AG04450 (cell line): ENCODE measurements at places on chromosomes 3 and 15.
A peak's percentile ranks its signal among the peaks of the same experiment; 100 is the strongest.

- no peak for DNase-seq
These were observed 117.7 kb upstream of the P2RY1 start for GRCh38 chr3:152717252-152717651.

GRCh38 chr3:47422743-47423142 lies 41.9 kb downstream of the PTPN23 start:
- no peak for DNase-seq

- no peak for DNase-seq
These were observed 40.5 kb downstream of the CMTM7 start for GRCh38 chr3:32432045-32432710.

DNA sequence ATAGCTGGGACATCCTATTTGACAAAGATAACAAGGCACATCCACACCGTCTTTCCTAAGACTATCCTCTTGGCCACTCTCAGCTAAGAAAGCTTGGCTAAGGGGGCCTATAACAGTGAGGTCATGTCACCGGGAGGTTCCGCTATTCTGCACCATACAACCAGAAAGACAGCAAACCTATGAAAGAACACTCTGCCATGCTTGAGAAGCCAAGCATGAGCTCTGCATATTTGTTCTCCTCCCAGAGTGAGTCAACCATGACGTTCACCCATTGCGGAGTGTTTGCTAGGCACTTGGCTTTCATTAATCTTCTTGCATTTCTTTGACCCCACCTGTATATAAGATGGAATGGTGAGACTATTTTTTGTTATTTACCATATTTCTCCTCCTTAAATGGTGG lies 141.2 kb downstream of the GMNC start:
- no peak for DNase-seq

DNA sequence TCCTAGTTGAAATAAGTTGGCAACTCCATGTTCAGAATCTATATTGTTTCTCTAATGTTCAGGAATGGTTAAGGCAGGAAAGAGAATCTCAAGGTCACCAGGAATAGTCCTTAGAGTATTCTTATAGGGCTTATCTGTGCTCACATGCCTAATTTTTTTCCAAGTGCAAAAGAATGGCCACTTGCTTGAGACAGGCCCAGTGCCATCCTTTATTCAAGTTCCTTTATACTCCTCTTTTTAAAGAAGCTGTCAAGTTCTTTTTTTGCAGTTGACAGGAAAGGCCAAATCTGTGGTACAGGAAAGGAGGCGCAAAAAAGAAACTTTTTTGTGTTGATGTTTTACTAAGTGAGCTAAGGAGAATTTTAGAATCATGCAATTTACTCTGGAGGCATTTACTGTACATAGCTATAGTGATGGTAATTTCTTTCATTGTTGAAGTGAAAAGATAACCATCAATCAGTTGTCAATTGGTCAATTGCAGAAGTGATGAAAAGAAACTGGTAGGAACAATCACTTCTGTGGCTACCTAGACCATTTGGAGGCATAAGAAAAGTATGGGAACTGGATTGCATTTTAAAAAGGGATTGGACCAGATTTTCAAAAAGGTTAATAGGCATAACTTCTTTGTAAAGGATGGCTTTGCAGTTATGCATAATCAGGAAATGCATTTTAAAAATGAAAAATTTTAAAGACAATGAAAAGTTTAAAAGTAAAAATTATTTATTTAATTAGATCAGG lies 102.5 kb upstream of the SOX2 start:
- DNase-seq = no peak

- DNase-seq = no peak
These were observed 217.9 kb downstream of the SATB1 start for GRCh38 chr3:18207226-18207625.

GRCh38 chr15:101206176-101206591 lies 45.7 kb downstream of the CHSY1 start:
- DNase-seq = no peak

- DNase-seq = no peak
These were observed 2.5 kb upstream of the TBC1D21 start for GRCh38 chr15:73870700-73871408.

DNA sequence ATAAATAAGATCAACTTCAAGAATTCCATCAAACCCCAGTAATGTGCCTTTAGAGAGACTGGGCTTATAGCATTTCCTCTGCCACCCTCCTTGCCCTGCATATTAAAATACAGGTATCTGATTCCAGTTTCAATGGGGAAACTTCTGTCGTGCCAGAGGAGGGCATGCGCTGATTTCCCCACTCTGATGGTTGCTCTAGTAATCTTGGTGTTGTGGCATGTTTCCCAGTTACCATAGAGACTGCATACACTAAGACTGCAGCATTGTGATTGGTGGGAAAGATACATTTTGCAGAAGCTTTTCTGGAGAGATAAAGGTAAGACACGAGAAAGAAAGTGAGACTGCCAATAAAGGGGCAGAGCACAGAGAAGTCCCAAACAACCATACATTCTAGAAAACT lies 225.6 kb downstream of the TIGIT start:
- DNase-seq = peak; percentile 36

- no peak for DNase-seq
These were observed 154.9 kb downstream of the SEMA6D start for GRCh38 chr15:47872208-47872607.

DNA sequence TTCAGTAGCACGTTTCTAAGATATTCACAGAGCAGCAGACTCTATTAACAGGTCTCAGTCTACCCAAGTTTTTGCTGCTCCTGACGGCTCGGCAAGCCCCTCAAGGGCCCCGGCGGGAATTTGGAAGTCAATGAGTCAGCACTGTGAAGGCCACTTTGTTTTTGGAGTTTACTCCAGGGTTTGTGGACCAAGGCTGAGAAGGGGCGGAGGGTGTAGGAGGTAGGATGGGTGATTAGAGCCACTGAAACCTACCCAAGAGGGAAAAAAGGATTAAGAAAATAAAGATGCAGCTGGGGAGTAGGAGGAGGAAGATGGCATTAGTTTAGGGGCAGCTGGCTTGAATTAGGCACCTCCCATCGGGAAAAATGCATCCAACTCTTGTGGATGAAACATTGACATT lies 87.6 kb downstream of the BDH1 start:
- no peak for DNase-seq

DNA sequence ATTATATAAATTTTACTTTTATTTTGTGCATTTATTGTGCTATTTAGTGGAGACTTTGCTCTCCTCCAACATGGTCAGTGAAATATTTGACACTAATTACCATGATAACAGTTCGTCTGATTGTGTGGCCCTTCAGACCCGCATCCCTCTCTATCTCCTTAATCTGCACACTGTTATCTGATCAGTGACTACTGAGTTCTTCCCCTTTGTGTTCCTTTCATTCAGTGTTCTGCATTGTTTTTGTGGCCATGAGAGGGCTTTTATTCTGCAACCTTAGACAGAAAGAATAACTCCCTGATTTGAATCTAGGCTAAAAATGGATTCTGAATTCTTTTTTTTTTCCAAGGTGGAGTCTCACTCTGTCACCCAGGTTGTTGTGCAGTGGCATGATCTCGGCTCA lies 11.9 kb upstream of the FMN1 start:
- DNase-seq = no peak

GRCh38 chr3:122577409-122578031 lies at the start of gene PARP15:
PARP15 (plus strand) TSS chr3:122577650; CDS start chr3:122577668, 18 bp downstream.
- no peak for DNase-seq

- DNase-seq = no peak
These were observed 187.3 kb downstream of the RBMS3 start for GRCh38 chr3:29468187-29468586.

GRCh38 chr15:70799667-70800450 lies 36.5 kb upstream of the UACA start:
- peak; percentile 95 for DNase-seq

- DNase-seq = no peak
These were observed 45.5 kb upstream of the KLHL25 start for GRCh38 chr15:85840079-85840801.

GRCh38 chr15:56820333-56820732 lies 87.0 kb upstream of the ZNF280D start:
- DNase-seq = no peak

- DNase-seq = no peak
These were observed 15.8 kb downstream of the IGSF11 start for GRCh38 chr3:119018690-119019463.

- no peak for DNase-seq
These were observed 78.9 kb upstream of the BLM start for GRCh38 chr15:90638201-90638691.

DNA sequence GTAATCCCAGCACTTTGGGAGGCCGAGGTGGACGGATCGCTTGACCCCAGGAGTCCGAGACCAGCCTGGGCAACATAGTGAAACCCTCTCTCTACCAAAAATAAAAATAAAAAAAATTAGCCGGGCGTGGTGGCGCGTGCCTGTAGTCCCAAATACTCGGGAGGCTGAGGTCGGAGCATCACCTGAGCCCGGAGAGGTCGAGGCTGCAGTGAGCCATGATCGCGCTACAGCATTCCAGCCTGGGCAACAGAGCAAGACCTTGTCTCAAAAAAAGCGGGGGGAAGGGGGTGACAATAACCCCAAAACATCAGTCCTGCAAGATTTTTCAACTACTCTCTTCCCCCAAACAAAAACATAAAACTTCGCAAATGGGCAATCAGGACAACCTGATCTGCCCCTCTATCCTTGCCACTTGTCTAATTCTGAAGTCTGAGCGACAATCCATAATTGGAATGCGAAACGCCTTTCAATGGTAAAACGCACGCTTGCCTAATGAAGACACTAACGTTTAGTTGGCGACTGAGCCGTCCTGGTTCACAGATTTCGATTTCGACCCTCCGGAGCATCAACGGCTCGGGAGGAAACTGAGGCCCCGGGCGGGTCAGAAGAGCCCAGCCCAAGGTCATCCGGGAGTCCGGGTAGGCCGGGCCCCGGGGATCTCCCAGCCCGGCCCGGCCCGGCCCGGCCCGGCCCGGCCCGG lies 868 bp downstream of the BTBD1 start:
- DNase-seq = no peak

GRCh38 chr15:98805434-98806274 lies 157.3 kb downstream of the IGF1R start:
- DNase-seq = no peak

DNA sequence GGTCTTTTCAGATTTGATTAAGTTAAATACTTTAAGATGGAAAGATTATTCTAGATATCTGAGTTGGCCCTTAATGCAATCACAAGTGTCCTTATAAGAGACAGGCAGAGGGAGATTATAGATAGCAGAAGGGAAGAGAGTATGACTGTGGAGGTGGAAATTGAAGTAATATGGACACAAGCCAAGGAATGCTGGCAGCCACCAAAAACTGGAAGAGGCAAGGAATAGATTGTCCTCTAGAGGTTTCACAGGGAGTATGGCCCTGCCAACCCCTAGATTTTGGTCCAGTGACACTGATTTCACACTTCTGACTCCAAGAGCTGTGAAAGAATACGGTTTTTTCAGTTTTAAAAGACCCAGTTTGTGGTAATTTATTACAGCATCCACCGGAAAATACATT lies 1498.7 kb upstream of the CADM2 start:
- DNase-seq = no peak
